ENCODE measurements at places on chromosomes 11 and 22. TPM values are rescaled to one million over a fixed set of nuclear protein-coding genes. Genes with fewer than 3 reads are reported as not detected.

Gene FOLR1
- total RNA-seq: not detected

Gene SNX19
- total RNA-seq: 35.1 TPM

Gene KRTAP5-7
- not detected for total RNA-seq

Gene NFAM1
- not detected for total RNA-seq

Gene OR8G5
- not detected for total RNA-seq

Gene KDELR3
- total RNA-seq: 15.4 TPM
